Stimulated activated naive CD4-positive, alpha-beta T cell treated with Interleukin-2 at 50 U/mL for 16 hours (primary cell): ENCODE measurements at places on chromosomes 12 and 14.

GRCh38 chr14:57822081-57822480 lies 43.8 kb downstream of the SLC35F4 start:
- no peak for DNase-seq

DNA sequence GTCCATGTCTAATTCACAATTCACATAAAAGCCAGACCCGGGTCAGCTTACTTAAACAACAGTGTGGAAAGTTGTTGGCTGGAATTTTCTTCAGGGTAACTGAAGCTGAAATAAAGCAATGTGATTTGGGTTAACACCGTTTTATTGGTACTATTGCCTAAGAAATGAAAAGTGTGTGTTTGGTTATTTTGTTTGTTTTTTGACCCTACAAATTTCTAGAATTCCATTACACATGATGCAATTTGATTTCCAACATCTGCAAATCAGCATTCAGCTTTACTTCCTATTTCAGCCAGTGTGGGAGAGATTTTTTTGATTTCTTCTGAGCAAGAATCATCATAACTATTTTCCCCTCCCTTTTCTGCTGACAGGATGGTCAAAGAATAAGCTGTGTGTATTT lies 45.7 kb upstream of the CLMN start:
- DNase-seq: no peak

- no peak for DNase-seq
Observed at GRCh38 chr14:65210118-65210821, 108.0 kb upstream of the MAX start.

GRCh38 chr14:68977180-68977717 lies 1.9 kb downstream of the ACTN1 start:
- no peak for DNase-seq

GRCh38 chr14:91844029-91844428 lies 23.3 kb downstream of the TC2N start:
- no peak for DNase-seq

- DNase-seq: no peak
Observed at GRCh38 chr14:94081386-94081820, 293 bp downstream of the IFI27L1 start.

DNA sequence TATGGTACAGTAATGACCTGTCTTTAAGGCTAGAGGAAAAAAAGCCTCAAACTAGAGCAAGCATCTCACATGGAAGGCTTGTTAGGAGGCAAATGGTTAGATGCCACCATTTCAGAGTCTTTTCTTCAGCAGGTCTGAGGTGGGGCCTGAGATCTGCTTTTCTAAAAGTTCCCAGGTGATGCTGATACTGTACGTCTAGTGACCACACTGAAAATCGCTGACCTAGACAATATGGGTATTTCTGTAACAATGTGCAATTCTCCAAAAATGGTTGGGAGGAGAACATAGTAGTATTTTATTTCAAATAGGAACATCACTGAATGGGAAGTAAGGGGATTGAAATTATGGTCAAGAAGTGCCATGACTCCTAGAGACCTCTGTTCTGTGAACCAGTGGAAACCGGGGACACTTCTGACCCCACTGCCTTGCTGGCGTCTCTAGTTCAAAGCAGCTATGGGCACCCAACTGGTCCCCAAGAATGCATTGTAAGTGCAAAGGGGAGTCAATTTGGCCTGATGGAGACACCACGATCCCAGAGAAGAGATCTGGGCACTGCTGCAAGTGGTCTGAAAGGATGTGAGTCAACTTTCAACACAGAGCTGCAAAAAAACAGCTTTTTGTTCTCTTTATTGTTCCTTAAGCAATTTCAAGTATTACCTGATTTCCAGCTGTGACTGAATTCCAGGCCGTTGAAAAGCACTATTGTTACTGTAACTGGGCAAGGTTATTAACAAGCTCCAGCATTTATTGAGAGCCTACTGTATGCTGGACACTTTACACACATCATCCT lies 54.4 kb upstream of the PLEKHG7 start:
- no peak for DNase-seq

DNA sequence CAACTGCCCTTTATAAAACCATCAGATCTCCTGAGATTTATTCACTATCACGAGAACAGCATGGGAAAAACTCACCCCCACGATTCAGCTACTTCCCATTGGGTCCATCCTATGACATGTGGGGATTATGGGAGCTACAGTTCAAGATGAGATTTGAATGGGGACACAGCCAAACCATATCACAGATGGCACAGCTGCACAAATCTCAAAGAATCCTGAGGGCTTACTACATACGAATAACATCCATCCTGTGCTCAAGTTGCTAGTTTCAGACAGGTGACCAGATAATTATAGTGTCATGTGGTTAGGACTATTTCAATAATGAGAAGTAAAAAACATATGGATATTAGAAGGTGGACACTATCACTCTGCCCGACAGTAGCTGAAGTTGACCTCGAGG lies 211.2 kb downstream of the NUAK1 start:
- DNase-seq: no peak

DNA sequence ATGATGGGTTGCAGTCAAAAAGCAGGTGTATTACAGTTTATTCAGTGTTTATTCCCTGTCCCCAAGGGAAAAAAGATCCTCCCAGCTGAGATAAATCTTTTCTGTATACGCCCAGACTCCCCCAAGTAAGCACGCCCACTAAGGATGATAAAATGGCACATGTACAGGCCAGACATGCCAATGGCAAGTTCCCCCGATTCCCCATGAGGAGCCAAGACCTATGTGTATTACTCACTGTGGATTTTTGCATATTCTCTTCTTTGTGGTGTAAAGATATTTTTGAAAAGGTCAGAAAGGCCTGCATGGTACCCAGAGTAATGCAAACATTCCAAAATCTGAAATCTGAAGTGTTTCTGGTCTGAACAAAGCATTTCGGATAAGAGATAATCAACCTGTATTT lies 22.2 kb downstream of the NR2C1 start:
- no peak for DNase-seq

GRCh38 chr14:101820283-101820798 lies 58.8 kb downstream of the PPP2R5C start:
- peak; percentile 40 for DNase-seq

- no peak for DNase-seq
Observed at GRCh38 chr12:7444076-7444475, at the start of gene CD163L1. CD163L1 (minus strand) TSS chr12:7444153; CDS start chr12:7444127, 26 bp downstream.

DNA sequence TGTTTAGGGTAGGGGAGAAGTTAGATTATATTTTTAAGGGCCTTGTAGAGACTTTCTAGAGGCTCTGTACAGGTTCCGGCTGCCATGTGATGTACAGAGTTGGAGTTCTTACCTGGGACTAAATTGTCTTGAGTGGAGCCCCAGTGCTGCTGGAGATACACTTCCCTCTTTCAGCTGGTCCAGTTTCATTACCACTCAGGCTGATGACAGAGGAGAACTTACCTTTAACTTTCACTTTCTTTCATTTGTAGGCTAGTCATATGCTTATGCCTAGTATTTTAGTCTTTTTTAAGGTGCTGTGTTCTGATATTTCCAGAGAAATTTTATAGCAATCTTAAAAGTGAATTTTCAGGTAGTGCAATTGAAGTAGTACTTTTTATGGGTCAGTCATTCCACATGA lies 117.3 kb downstream of the ERC1 start:
- no peak for DNase-seq

DNA sequence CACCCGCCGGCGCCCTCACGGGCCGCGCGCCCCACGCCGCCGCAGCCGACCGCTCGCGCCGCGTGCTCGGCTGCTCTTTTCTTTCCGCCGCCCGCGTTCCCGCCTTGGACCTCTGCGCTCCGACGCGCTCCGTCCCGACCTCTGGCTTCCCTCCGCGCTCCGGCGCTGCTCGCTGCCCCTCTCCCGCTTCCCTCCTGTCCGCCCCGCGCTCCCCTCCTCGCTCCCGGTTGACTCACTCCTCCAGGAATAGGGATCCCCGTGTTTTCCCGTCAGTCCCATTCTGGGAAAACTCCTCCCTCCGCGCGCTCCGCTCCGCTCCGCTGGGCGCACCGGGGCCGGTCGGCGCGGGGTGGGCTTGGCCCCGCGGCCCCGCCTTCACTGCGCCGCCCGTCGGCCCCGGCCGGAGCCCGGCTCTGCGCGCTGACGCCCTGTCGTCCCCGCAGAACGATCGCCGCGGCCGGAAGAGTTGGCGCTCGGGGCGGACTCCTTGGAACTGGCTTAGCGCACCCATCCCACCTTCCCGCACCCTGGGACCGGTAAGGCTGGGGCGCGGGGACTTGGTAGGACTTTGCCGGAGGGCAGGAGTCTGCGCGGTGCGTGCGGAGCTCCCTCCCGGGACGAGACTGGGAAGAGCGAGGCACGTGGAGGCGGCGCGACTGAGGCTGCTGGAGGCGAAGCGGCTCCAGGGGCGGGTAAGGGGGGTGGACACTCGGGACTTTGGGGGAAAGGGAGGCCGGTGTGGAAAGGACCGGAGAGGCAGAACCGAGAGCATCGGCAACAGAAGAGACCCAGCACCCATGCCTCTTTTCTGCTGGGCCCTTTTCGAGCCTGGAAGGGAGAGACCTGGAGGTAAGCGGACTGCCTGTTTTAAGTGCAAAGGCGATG lies 550 bp downstream of the TEAD4 start:
- no peak for DNase-seq

DNA sequence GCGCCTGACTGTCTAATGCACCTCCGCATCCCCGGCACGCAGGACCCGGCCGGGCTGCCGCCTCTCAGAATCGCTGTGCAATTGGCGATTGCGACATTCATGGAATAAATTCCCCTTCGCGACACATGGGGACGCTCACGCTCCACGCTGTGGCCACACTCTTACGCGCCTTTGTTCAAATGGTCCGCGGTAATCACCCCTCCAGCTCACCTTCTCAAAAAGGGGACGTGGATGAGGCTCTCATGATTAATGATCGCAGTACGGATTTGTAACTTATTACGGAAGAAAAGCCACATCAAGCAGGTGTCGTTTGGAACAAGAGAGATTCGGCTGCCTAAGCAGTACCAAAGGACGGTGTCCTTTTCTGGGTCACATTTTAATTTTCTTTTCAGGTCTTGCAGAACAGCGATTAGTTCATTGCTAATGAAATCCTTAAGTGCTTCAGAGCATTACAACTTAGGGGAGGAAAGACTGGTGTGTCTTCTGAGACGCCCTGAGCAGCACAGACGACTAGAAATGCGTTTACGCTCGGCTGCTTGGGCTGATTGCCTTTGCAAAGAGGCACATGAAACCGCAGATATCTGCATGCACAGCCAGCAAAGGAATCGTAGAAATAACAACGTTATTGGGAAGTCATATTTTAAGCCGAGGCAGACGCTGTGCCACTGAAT lies 37.3 kb upstream of the ADGRD1 start:
- no peak for DNase-seq

- DNase-seq: peak; percentile 6
Observed at GRCh38 chr12:109020796-109021380, at the start of gene SVOP. SVOP (minus strand) TSS chr12:109021068; CDS start chr12:109020868, 200 bp downstream.

DNA sequence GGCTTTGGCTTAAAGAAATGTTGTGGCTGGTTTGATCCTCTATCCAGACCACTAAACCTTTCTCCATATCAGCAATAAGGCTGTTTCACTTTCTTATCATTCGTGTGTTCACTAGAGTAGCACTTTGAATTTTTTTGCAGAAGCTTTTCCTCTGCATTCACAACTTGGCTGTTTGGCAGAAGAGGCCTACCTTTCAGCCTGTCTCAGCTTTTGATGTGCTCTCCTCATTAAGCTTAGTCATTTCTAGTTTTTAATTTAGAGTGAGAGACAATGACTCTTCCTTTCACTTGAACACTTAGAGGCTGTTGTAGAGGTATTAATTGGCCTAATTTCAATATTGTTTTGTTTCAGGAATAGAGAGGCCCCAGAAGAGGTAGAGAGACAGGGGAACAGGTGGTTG lies 13.8 kb downstream of the KCNMB4 start:
- no peak for DNase-seq

GRCh38 chr12:57452181-57452936 lies 2.7 kb upstream of the INHBE start:
- DNase-seq: no peak

GRCh38 chr12:130438711-130439110 lies 101.0 kb downstream of the PIWIL1 start:
- no peak for DNase-seq

- no peak for DNase-seq
Observed at GRCh38 chr14:68466491-68466977, 326.3 kb downstream of the ZFP36L1 start.
